ENCODE measurements at places on chromosomes 2 and 18.

- no peak for DNase-seq
Observed at GRCh38 chr2:222427646-222428301, 3.4 kb downstream of the SGPP2 start.

GRCh38 chr2:86416146-86416545, 25.0 kb upstream of the KDM3A start:
- DNase-seq: no peak

- no peak for DNase-seq
Observed at GRCh38 chr2:238502088-238502810, 75.5 kb downstream of the ASB1 start.

DNA sequence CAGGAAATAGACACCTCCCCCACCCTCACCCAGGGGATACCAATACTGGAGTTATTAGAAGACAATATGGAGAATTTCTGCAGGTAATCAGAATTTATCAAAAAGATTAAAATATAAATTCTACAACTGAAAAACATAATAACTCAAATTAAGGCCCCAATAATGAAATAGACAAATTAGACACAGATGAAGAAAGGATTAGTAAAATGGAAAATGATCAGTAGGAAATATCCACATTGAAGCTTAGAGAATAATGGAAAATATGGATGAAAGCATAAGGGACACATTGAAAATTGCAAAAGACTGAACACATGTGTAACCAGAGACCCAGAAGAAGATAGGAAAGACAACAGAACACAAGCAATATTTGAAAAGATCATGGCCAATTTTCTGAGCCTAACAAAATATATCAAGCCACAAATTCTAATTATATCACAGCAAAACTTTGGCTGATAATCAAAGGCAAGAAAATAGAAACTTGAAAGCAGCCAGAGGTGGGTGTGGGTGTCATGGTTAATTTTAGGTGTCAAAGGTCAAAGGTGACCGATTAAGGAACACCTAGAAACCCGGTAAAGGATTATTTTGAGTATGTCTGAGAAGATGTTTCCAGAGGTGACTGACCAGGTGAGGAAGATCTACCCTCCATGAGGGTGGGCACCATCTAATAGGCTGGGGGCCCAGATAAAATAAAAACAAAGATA, 28.2 kb downstream of the BOK start:
- no peak for DNase-seq

DNA sequence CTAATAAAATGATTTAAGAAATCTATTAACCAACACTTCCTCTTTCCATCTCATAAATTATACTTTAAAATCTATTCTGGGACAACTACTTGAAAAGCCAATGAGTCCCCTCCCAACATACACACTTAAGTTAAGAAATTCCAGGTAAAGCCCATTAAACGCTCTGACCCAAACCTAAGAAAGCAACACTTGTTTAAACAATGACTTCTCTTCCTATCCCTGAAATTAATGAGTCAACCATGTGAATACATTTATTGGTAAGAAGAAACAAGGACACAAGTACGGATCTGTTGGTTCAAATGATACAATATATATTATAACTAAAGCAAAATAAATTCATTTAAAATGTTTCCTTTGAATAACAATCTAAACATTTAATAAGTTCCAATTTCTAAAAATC, 279.4 kb downstream of the ERBB4 start:
- no peak for DNase-seq

- no peak for DNase-seq
Observed at GRCh38 chr2:132725748-132726147, 55.7 kb upstream of the LYPD1 start.

DNA sequence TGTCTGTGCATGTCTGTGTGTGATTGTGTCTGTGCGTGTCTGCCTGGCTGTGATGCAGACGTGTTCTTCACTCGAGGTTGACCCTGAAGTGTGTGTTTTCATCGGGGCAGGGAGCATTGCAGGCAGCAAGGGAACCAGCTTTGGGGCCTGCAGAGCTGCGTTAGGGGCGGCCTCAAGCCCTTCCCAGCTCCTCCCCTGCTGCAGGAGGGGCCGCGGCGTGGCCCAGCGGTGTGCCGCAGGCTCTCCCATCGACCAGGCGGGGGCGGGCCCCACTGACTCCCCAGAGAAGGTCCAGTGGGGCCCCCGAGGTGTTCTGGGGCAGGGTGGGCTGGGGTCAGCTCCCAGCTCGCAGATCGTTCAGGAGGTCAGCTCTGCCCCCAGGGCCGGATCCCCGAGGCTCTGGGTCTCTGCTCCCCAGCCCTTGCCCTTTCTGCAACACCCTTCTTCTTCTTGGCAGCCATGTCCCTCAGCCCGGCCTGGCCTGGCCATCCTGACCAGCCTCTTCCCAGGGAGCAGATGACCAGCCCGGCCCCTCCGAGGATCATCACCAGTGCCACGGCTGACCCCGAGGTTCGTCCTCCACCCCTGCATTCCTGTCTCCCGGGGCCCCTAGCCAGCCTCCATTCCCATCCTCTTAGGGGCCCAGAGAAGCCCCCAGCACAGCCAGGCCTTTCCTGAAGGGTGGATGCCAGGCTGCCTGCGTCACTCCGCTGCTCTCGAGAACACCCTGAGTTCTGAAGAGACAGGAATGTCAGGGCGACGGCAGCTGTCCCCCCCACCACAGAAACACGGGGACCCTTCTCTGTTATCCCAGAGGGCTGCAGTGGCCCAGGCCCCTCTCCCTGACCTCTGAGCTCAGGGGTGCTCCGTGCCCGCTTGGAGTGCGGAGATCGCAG, 11.1 kb upstream of the KLHL30 start:
- DNase-seq: no peak

- DNase-seq: no peak
Observed at GRCh38 chr2:200509235-200509611, 645 bp downstream of the KCTD18 start.

DNA sequence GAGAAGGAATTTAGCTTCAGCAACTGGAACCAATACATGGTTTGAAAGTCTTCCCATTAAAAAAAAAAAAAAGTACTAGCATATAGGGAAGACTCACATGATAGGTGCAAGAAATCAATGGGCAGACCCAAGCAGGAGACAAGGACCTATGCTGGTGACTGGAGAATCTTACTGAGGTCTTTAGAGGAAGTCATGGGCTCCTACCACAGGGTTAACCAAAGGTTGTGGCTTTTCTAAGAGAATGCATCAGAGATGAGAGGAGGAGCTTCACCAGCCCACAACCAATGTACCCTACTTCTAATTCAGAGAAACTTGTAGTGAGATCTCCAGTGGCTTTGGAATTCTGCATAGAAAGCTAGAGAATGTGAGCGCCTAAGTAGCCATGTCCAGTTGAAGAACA, 207.4 kb downstream of the NCKAP5 start:
- peak; percentile 53 for DNase-seq

DNA sequence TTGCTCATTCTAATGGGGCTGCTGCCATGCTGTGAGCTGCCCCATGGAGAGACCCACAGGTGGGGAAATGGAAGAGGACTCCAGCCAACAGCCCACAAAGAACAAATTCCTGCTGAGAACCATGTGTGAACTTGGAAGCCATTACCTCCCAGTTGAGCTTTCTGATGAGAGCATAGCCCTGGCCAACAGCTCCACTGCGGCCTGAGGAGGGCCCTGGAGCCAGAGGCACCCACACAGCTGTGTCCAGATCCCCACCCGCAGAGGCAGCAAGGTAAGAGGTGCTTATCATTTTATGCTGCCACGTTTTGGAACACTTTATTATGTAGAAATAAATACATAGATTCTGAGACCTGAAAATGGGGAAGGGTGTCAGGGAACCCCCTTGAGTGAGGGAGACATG, 44.2 kb upstream of the OTOS start:
- DNase-seq: no peak

GRCh38 chr2:36478999-36479398, 119.0 kb downstream of the FEZ2 start:
- peak; percentile 76 for DNase-seq

DNA sequence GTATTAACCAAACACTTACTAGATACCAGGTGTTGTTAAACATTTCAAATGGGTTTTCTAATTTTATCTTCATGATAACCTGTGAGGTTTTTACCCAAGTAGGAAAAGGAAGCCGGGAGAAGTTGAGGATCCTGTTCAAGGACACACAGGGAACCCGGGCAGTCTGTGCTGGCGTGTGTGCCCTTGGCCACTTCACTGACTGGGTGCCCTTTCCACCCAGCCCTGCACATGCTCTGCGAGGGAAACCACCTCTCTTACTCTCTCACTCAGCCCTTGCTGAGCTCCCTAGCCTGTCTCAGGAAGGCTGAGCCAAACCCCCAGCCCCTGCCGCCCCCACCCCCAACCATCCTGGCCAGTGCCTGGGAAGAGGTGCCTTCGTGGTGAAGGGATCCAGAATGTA, 51.8 kb downstream of the TEX44 start:
- DNase-seq: no peak

GRCh38 chr2:60741576-60741975, 14.5 kb upstream of the PAPOLG start:
- no peak for DNase-seq

- DNase-seq: no peak
Observed at GRCh38 chr2:19829672-19830071, 72.1 kb downstream of the TTC32 start.

DNA sequence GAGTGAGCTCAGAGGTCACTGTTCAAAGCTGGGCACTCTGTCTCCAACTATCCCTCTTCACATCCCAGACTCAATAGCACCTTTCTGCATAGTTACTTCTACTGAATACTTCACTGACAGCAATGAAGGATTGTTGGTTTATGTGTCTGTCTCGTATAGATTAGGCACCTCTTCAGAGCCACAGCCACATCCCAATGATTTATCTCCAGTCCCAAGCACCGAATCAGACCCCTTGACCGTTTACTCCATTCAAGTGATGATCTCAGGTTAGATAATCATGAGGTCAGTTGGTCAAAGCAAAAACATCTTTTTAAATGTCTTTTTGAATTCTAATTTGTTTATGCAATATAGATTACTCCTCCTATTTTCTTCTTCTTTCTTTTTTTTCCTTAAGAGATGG, 14.7 kb downstream of the NEDD4L start:
- no peak for DNase-seq

- DNase-seq: no peak
Observed at GRCh38 chr2:222423632-222424275, 589 bp upstream of the SGPP2 start.

DNA sequence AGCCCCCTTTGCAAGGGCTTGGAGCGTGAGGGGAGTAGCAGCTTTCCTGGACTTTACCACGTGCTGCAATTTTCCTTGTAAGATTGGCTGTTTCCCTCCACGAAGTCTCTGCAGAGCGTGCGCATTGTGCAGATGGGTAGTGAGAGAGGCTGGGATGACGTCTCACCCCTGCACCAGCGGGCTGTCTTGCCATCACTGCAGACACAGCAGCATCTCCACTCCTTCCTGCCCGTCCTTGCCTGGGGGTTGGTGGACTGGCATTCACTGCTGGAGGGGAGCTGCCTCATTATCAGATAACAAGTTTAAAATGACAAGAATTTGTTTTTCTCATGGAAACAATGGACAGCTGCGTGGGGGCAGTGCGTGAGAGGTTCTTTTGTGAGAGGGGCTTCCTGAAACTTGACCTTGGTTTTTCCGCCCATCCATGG, 45.3 kb upstream of the HS6ST1 start:
- no peak for DNase-seq

GRCh38 chr2:173684896-173685459, 280.2 kb downstream of the SP3 start:
- no peak for DNase-seq

DNA sequence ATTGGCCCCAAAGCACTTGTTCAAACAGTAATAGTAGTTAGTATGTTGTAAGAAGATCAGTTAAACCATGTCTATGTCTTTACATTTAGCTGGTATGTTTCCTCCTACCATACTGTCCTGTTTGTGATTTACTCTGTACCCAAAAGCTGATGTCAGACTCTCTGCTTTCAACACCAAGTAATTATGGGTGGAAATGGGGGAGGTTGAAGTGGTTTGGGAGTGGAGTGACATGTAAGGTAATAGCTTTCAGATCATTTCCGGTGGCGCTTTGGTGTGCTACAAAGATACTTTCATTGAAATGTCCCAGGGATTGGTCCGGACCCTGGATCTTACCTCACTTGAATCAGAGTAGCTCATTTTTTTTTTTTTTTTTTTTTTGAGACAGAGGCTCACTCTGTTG, 39.7 kb upstream of the TGIF1 start:
- DNase-seq: no peak

DNA sequence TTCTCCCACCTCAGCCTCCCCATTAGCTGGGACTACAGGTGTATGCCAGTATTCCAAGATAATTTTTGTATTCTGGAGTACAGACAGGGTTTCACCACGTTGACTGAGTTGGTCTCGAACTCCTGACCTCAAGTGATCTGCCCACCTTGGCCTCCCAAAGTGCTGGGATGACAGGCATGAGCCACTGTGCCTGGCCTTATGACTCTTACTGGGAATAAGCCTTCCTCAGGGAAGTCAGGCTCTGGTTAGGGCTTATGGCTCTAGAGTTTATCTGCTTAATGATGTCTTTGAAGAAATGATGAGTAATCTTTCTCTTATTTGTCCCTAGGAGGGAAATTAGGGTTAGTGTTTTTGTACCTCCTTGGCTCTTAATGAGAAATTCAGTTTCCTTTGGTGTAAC, 187.7 kb downstream of the FAM210A start:
- no peak for DNase-seq

- peak; percentile 74 for DNase-seq
Observed at GRCh38 chr2:70851704-70852103, 16.1 kb upstream of the CD207 start.
